8988T (cell line): ENCODE measurements at places on chromosomes 6 and 20.

DNA sequence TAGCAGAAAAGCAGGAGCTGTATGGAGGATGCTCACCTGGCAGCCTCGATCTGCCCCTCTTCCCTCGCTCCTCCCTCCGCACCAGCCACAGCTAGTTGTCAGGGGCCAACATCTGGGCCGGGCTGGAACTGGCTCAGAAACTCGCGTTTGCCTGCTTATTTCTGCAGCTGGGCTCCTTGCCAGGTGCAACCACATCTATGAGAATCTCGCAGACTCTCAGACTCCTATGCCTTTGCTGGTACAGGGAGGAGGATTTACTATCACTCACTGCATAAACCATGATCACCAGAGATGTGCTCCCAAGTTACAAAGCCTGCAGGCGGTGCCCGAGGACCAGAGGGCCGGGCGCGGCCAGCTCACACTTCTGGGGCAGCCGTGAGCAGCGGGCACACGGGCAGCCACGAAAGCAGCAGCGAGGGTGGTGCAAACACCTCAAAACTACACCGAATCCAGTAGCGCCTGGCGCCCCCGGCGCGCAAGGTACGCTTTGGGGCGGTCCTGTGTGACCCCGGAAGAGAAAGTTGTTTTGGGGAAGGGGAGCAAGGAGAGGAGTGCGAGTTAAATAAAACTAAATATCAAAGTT, 577 bp upstream of the LRRC1 start:
- peak; percentile 37 for DNase-seq

GRCh38 chr6:26312501-26313397, 52.2 kb upstream of the BTN3A2 start:
- DNase-seq, result no peak

DNA sequence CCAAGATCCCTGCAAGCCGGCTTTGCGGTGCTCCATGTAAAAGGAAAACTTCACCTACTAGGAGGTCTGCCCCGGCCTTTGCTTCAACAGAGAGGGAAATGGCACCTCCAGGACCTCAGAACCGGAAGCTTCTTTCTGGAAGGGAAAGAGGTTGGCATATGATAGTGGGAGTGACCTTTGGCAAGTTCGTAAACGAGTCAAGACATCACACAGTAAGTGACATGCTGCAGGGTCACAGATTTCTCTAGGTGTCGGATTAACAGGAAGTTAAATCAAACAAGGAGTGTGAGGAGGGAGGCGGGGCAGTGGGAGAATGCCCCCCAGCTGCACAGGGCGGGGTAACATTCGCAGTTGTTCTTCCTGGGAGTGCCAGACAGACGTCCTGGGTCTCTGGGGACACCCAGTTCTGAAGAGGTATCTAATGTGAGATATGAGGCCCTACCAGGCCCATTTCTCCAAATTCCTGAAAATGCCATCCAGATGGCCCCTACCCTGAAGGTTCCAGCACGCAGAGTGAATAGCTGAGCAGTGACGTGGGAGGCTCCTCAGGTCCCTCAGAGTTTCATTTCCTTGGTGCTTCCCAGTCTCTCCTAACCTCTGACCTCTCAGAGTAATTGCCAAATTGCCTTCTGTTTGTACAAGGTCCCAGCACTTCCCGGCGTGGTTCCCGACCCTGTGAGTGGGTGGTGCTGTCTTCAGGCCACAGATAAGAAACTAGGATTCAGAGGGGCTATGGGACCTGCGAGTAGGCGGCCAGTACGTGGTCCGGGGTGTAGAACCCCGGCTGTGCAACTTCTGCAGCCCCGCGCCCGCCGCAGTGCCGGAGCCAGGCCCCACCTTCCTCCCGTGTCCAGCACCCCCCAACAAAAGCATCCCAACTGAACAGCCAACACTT, 1.9 kb downstream of the RRBP1 start:
- peak; percentile 33 for DNase-seq

DNA sequence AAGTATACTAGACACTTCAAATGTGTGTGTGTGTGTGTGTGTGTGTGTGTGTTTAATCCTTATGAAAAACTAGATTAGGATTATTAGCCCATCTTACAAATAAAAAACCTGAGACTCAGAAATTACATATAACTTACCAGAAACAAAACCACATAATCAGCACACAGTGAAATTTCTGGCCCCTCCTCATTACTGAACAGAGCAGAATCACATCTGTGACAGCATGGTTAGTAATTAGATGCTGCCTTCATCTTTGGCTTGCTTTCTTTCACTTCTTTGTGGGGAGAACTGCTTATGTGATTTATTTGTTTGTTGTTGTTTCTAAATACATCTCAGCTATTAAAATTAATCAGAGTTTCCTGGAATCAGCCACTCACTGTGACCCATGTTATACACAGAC, 267.1 kb downstream of the TENT5A start:
- no peak for DNase-seq
